IPS-NIHi11 (cell line): ENCODE measurements at places on chromosomes 16 and 17.

DNA sequence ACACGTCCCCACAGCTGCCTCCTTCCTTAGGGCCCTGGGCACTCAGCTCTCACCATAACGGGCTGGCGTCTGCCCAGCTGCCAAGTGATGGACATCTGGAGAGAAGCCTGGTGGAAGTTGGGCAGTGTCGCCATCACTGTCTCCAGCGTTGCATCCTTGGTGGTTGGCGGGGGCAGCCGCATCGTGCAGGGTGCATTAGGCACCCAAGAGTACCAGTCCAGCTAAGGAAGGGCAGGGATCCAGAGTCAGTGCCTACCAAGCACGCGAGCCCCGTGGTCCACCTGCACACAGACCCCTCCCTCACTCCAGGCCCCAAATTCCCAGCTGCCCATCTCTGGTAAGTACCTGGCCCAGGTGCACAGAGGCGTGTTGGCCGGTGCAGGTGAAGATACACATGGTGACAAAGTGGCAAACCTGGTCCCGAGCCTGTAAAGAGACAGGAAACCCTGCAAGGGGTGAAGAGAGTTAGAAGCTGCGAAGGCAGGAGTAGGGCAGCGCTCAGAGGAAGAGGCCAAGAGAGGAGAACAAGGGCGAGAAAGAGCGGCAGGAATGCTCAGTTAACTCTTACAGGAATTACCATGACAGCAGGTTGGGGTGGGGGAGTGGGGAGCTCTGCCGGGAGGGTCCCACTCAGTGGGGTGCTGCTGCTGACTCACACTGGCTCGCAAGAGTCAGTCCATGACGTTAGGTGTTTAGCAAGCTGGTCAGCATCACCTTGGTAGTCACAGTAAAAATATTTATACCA lies 9.5 kb downstream of the ALOX15 start:
- DNase-seq: peak; percentile 26

GRCh38 chr17:81020767-81021497 lies 14.0 kb upstream of the BAIAP2 start:
- DNase-seq: no peak

- DNase-seq: no peak
These were observed 49.4 kb upstream of the GSE1 start for GRCh38 chr16:85563515-85564276.

DNA sequence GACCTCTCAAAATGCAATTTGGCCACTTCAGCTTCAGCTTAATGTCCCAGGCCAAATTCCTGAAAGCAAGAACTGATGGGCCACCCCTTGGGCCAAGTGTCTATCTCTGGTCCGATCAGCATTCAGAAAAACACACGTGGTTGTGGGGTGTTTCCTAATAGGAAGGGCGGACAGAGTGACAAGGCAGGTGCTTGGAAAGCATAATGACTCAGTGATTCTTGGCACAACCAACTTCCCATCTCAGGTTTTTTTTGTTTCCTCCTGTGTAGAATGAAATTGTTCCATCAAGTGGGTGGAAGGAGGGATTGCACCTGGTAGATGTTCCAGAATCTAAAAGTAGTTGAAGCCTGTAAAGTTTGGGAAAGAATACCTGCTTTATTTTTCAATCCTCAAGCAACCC lies 155.6 kb downstream of the HS3ST2 start:
- no peak for DNase-seq

DNA sequence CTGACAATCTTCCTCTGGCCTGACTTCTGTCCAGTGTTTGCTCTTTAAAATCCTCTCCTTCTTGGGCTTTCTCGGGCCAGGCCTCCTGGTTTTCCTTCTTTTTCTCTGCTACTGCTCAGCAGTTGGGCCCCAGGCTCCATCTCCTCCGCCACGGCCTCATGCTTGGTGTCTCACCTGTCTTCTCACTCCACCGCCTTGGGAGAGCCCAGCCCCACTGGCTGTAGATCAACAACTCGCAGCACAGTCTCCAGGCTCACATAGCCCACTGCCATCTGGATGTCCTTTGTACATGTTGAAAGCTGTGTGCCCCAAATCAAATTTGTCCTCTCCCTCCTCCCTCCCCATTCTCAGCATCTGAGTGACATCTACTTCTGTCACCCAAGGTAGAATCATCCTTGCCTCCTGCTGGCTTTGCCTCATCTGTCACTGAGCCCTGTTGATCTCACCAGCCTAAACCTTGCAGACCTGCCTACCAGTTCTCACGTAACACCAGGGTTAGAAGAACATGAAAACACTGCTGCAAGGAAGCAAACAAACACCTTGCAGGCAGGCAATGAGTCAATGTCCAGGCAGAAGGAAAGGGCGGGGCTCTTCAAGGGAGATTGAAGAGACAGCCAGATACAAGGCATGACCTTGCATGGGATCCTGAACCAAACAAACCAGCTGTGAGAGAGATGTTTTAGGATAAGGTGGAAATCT lies 103.2 kb upstream of the SMURF2 start:
- DNase-seq: no peak

- peak; percentile 85 for DNase-seq
These were observed 8.3 kb upstream of the RAB5C start for GRCh38 chr17:42163113-42163512.

- peak; percentile 92 for DNase-seq
These were observed 6.1 kb downstream of the GJD3 start for GRCh38 chr17:40358323-40359038.

- DNase-seq: peak; percentile 85
These were observed 135.8 kb downstream of the WWOX start for GRCh38 chr16:78235168-78235800.

DNA sequence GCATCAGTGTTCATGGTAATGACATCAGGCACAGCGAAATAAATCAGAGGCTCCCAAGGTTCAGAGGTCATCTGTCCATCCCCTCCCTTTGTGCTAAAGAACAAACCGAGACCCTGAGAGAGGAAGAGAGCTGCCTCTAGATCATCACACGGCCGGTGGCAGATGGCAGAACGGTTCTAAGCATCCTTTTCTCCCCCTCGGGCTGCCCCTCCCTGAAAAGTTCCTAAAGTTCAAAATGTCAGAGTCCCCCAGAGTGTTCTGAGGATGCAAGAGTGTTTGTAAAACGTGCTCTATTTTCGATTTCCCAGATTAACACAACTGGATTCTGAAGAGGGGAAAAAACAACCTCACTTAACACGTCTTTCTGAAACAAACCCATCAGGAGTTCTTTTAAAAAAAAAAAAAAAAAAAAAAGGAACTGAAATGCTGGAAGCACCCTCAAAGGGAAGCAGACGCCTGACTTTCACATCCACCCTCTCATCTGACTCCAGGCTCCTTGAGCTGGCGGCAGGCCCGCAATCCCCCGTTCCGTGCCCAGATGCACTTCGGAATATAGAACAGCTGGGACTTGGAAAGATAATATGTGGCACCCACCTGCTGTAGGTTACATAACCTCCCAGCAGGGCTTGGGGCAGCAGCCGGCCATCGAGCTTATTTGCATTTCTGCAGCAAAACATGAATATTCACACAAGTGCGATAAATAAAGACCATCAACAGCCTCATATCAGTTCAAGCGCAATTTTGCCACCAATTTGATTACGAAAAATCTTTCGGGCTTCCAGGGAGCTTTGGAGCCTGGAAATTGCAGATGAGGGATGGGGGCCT lies 115.5 kb upstream of the SMURF2 start:
- DNase-seq: no peak

GRCh38 chr17:72587156-72587555 lies 466.3 kb downstream of the SOX9 start:
- DNase-seq: no peak

DNA sequence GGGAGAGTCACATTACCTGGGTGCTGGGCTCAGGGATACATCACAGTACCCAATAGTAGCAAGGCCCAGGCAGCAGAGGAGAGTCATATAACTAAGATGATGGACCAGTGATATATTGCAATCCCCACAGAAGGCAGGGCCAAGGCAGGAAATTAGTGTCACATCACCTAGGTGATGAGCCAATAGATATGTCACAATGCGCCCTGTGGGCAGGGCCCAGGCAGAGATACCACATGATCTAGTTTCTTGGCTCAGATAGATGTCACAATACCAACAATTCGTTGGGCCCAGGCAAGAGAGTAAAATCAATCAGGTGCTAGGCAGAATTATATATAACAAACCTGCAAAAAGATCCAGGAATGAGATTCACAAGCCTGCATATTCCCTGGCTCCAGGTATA lies 2111.5 kb downstream of the TP53TG3F start:
- no peak for DNase-seq

GRCh38 chr16:55036371-55036821 lies 105.7 kb downstream of the IRX5 start:
- no peak for DNase-seq
